ENCODE measurements at places on chromosomes 1 and 21.

- no peaks in the 10 kb centered on the region for H3K36me3 ChIP-seq
- peaks cover 22% of the 10 kb centered on the region for H3K4me1 ChIP-seq
- no peaks in the 10 kb centered on the region for H3K27me3 ChIP-seq
- H3K4me3 ChIP-seq, result no peak overlapping the region
- H3K27ac ChIP-seq, result no peak overlapping the region
Observed at GRCh38 chr1:160779626-160780397, 16.2 kb upstream of the LY9 start.

DNA sequence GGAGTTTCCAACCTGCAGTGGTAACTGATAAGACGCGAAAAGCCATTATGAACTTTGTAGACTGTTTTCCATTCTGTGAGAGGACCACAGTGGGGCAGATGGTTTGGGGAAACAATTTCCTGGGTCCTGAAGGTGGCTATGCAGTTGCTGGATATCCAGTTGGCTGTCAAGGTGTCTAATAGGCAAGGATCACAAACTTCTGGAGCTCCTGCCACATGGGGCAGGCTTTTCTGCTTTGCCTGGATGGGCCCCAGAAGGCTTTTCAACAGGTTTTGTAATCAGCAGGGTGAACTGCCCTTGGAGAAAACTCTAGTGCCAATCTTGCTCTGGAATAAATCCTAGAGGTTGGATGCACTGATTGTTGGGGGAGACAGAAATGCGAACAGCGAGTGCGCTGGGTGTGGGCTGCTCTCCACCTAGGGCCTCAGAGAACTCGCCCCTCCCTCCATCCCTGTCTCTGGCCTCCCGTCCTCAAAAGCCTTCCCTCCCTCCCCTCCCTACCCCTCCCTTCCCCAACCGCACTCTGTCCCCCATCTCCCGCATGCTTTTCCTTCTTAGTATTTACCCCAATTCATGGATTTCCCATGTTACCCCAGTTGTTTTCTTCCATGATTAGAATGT is 210.3 kb upstream of the USP24 start:
- H3K27me3 ChIP-seq, result no peaks in the 10 kb centered on the region
- DNase-seq, result no peak
- H3K36me3 ChIP-seq, result peaks cover 3% of the 10 kb centered on the region
- no peak overlapping the region for H3K4me3 ChIP-seq
- H3K27ac ChIP-seq, result no peak overlapping the region

GRCh38 chr1:6300342-6301048 is 39.6 kb upstream of the GPR153 start:
- no peaks in the 10 kb centered on the region for H3K4me1 ChIP-seq
- no peak for DNase-seq
- H3K36me3 ChIP-seq, result no peaks in the 10 kb centered on the region

DNA sequence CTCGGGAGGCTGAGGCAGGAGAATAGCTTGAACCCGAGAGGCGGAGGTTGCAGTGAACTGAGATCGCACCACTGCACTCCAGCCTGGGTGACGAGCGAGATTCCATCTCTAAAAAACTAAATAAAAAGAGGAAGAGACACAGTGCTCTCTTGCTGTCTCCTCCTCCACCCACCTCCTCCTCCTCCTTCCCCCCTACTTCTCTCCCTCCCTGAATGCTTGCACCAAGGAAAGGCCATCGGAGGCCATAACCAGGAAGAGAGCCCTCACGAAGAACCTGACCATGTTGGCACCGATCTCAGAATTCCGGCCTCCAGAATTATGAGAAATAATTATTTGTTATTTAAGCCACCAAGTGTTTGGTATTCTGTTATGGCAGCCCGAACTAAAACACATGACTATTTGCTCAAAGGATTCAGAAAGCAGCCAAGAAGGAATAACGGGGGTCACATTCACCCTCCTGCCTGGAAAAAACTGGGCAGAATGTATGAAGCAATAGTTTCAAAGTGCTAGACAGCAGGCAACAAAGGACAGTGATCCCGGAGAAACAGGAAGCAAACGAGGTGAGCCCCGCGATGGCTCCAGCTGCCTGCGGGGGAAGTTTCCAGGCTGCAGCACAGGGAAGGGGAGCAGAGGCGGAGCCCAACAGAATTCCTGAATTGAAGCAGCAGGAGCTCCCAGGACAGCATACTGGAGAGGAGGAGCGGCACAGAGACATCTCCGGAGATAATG is 35.8 kb downstream of the LDLRAD1 start:
- DNase-seq, result peak; percentile 54
- H3K4me1 ChIP-seq, result peaks cover 19% of the 10 kb centered on the region
- peak overlapping the region; percentile 58 for H3K4me3 ChIP-seq
- peak overlapping the region; percentile 92 for H3K27ac ChIP-seq

DNA sequence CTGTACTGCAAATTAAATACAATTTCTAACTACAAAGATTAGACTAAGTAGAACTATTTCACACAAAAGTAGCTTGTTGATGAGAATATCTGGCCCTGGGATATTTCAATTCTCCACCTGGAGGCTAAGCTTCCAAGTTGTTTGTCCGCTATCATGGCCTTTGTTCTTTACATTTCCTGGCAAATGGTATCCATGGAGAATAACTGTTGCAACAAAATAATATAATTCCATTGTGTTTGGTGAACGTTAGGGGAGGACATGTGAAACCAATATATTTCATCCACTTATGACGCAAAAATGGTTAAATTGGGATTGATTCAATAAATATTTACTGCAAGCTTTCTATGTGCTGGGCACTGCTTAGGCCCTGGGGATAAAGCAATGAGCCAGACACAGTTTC is 565.4 kb downstream of the PTPRC start:
- H3K4me3 ChIP-seq, result no peak overlapping the region
- H3K27ac ChIP-seq, result no peak overlapping the region
- H3K36me3 ChIP-seq, result no peaks in the 10 kb centered on the region
- H3K27me3 ChIP-seq, result no peaks in the 10 kb centered on the region
- no peaks in the 10 kb centered on the region for H3K4me1 ChIP-seq

DNA sequence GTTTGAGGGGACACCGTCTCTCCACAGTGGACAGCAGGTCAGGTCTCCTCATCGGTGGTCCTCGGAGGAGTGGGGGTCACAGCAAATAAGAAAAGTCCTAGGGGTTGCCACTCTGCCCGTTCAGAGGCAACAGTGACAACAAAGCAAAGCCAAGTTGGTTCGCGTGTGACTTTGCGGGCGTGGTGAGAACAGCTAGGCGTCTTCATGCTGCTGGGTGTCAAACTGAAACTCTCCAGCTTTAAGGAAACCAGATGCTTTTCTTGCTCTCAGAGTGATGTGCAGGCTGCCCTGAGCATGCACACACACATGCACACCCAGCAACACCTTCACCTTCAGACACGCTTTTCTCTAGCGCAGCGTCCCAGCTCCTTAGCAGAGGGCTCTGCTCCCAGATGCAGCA is 70.1 kb upstream of the ARHGEF16 start:
- no peak for DNase-seq
- H3K4me3 ChIP-seq, result no peak overlapping the region
- H3K27me3 ChIP-seq, result peaks cover 74% of the 10 kb centered on the region
- H3K36me3 ChIP-seq, result no peaks in the 10 kb centered on the region
